HFF-Myc (cell line): ENCODE measurements at places on chromosomes 12 and 14.

DNA sequence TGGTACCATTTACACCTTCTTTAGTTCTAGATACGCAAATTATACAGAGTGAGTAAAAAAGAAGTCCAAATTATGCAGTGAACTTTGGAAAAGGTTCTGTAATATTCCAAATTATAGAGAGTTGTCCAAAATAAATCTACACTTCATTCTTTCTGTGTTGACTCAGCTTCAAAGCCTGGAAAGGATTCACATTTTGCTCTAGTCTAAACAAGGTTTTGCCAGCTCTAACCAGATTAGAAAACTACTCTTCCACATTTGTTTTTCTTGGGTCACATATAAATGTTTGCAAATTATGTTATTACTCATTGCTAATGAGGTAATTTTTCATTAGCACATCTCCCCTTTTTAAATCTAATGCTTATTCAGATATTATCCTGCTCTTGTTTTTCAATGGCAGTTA lies 1562.4 kb upstream of the SEL1L start:
- no peak for DNase-seq

DNA sequence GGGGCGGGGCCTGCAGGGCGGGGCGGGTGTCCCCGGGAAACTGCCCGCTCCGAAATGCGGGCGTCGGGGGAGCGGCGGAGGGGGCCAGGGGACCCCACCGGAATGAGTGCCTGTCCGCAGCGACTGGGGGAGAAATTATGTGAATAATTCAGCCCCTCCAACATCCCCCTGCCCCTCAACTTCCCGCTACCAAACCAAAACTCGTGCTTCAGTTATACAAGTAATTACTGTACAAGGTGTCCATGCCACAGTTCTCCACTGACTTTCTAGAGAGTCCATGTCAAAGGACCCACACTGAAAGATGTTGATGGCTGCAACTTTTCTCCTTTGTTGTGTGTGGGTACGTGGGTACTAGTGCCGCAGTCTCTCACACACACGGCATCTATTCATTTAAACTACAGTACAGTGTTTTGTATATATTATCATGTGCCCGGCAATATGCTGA lies 414 bp upstream of the CDK17 start:
- no peak for DNase-seq

DNA sequence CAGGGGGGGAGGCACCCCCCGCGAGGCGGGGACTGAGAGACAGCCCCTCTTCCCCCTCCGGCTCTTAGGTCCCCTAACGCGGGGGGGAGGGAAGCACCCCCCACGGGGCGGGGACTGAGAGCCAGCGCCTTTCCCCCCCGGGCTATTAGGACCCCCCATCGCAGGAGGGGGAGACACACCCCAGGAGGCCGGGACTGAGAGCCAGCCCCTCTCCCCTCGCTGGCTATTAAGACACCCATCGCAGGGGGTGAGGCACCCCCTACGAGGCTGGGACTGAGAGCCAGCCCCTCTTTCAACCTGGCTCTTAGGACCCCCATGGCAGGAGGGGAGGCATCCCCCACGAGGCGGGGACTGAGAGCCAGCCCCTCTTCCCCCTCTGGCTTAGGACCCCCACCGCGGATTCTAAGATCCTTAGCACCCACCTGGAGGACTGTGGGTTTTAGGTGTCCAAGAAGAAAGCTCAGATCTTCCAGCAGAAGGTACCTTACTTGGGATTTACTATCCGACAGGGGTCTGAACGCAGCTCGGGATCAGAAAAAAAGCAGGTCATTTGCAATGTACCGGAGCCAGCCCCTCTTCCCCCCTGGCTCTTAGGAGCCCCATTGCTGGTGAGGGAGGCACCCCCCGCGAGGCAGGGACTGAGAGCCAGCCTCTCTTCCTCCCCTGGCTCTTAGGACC lies 197.8 kb upstream of the PZP start:
- DNase-seq = no peak

- DNase-seq = no peak
Observed at GRCh38 chr12:22788913-22789312, 163.9 kb downstream of the ETNK1 start.

DNA sequence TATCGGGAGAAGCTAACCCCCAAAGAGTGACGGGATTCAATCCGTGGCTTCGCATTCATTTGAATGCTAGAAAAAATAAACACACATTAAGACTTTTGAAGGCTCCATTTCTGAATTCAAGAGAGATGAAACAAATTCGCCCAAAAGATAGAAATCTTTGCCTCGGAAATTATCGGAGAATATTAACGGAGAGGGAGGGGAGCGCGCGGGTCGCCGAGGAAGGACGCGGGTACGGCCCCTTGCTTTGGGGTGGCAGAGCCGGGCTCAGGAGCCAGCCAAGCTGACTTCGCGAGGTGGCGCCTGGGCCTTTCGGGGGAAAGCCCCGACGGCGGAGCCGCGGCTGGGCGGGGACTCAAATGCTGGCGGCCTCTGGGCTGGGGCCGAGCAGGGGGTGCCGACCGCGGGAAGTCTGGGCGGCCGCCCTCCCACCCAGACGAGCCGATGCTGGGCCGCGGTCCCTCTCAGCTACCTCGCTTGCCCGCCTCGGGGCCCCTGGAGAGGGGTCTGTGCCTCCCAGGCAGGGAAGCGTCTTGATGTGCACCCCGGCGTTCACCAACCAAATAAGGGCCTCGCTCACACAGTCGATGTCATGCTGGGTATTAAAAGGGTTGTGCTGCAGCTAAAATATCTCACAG lies 14.7 kb downstream of the NKX2-1 start:
- no peak for DNase-seq

- no peak for DNase-seq
Observed at GRCh38 chr12:115213538-115214016, 529.6 kb upstream of the TBX3 start.

DNA sequence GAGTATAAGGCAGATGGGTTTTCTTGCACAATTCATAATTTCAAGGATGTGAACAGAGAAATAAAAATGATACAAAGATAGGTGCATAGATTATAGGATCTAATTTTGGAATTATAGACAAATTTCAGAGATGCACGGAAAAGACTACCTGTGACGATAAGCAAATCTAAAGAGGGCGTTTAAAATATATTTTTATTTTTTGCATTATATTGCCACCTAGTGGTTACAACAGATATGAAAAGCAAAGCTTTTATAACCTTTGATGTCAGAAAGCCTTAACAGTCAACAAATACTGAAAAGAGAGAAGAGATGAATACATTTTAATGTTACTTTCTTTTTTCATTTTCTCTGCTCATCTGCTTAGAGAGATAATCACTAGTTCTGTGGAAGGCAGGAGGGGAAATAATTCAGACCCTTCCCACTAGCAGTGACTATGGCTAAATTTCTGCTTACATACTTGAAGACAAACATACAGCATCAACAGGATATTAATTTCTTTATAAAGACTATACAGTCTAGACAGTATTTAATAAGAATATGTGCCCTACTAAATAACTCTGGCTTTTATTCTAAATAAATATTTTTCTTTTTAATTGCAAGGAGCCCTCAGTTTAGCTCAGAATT lies 46.3 kb downstream of the NTS start:
- peak; percentile 1 for DNase-seq

GRCh38 chr14:56145181-56145769 lies 27.1 kb downstream of the PELI2 start:
- DNase-seq = no peak

- DNase-seq = no peak
Observed at GRCh38 chr14:80664576-80664975, 277.0 kb downstream of the CEP128 start.

DNA sequence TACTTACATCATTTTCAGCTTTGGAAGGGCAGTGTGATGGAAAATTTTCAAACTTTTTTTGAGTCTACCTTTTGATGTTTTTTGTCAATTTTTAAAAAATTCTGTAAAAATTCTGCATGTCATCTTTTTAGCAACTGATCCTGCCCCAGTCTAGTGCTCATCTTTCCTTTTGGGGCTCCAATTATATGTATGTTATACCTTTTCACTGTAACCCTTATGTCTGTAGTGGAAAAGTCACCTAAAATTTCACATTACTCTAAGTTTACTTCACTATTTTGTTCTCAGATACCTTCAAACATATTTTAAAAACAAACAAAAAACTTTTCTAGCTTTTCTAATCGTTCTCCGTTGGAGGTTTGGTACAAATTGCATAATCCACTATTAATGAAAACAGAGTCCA lies 32.5 kb upstream of the MYRFL start:
- DNase-seq = no peak

DNA sequence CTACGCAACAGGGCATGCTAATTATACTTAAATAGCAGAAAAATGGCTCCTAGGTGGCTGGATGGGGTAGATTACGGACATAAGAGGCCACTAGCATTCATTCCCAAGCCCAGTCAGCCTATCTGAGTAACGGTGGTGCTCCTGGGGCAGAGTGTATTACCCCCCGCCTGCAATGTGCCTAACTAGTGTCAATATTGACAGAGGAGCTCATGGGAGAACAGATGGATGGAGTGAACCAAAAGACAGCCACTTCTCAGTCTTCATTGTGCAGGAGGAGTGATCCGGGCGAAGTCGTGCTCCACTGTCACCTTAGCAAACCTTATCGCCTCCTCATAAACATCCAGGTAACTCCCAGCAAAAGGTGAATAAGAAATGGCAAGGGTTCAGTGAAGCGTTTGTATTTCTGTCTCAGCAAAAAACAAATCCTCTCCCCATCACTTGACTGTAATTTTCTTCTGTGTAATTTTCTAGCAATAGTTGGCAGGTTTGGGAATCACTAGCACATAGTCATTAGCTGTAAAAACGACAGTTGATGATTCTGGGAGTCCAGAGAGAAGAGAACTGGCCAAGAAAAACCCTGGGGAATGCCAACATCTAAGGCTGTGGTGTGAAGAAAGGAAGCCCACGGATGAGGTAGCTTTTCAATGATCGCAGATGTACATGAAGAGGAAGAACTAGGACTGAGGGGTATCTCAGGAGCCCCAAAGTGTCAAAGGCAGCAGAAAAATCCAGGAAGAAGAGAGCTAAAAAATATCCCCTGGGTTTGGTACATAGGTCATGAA lies 126.6 kb upstream of the BCL2L14 start:
- no peak for DNase-seq

DNA sequence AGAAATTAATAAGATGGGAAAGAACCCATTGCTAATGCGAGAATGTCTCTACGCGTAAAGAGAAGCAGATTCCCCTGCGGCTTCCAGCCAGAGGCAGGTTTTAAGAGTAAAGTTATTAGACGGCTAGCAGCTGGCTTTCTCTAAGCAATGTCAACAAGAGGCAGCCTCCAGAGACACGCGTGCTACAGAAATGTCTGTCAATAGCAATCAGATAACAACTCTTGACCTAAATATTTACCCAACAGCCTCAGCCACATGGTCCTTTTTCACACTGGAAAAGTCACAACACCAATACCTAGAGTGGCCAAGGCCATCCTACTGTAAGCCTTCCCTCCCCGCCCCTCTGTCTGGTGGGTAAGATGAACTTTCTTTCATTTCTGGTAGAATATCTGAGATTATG lies 146.0 kb upstream of the SFSWAP start:
- no peak for DNase-seq

DNA sequence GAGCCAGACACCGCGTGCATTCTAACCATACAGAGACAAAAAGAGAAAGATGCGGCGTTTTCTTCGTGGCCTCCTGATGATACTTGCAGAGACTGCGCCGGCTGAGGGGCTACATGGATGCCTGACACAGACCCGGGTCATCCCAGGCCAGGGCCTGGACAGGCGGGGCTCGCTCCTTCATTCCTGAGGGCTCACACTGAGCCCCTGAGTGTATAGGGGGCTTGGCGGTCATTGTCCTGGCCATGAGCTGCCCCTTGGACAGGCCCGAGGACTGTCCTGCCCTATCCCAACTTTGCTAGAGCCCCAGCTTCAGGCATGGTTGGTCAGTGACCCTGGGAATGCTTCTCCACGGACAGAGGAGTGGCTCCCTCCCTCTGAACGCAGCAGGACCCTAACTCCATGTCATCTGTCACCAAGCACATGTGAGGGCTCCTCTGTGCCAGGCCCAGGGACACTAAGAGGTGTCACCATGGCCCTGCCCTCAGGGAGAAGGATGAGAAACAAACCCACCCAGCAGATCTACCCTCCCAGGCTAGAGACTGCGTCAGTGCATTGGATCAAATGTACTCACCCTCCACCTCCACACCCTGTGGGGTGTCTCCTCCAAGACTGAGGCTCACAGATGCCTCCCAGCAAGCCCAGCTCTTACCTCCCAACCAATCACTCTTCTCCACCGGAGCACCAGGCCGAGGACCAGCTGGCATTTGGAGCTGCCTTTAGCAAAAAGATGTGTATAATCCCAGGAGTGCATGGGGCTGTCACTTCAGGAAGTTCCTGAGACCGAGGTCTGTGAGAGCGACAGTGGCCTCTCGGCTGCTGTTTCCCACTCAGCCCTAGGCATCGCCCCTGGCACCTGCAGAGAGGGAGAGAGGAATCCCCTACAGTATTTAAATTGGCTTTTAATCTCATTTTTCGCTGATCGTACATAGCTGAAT lies 102.7 kb downstream of the DICER1 start:
- DNase-seq = no peak

- no peak for DNase-seq
Observed at GRCh38 chr14:58455593-58456265, 28.2 kb downstream of the KIAA0586 start.

DNA sequence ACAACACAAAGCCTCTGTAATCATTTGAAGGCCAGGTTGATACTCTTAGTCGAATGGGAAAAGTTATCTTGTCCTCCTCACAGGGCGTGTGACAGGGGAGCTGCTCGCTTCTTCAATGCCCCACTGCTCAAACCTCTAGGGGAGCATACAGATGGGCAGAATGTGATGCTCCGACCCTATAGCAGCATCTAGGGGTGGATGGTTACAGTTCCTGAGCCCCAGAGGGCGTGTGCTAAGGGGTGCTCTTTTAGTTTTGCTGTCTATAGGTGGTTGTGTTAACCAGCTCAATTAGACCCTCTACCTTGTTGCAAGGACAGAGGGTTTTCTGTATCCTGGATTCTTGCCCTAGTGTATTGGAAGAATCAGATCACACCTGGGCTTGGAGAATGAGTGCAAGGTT lies 47.8 kb downstream of the HSD17B6 start:
- no peak for DNase-seq

DNA sequence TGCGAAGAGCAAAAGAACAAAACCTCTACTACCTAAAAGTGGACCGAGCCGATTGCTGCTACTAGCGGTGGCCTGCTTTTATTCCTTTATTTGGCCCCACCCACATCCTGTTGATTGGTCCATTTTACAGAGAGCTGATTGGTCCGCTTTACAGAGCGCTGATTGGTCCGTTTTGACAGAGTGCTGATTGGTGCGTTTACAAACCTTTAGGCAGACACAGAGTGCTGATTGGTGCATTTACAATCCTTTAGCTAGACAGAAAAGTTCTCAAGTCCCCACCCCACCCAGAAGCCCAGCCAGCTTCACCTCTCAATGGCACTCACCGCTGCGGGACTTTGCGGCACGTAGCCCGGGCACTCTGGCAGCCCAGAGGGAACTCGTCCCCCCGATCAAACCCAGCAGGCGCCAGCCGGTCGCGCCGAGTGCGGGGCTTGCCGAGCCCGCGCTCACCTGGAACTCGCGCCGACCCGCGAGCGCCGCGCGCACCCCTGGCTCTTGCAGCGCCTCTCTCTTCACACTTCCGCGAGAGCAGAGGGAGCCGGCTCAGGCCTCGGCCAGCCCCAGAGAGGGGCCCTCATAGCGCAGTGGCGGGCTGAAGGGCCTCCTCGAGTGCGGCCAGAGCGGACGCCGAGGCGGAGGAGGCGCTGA lies 8.7 kb upstream of the FGD4 start:
- DNase-seq = no peak
